NCI-H460 (cell line): ENCODE measurements at places on chromosomes 12 and 14. TPM values are rescaled to one million over a fixed set of nuclear protein-coding genes. Genes with fewer than 3 reads are reported as not detected.

Gene PLXNC1
- 0.02 TPM in 1 of 2 replicates, not detected in the other for total RNA-seq

Gene PAX9
- 9.6 and 9.9 TPM in 2 replicates for total RNA-seq

Gene IL25
- total RNA-seq = not detected in 2 replicates

Gene LMNTD1
- total RNA-seq = 0.15 TPM in 1 of 2 replicates, not detected in the other

GRCh38 chr12:124695861-124696260 lies 128.4 kb upstream of the NCOR2 start:
- no peak for DNase-seq

- no peak for DNase-seq
Measured at GRCh38 chr12:29208060-29208459, 59.0 kb downstream of the FAR2 start.

- DNase-seq = no peak
Measured at GRCh38 chr14:58690801-58691516, 53.2 kb downstream of the DACT1 start.

GRCh38 chr12:122979001-122979907 lies 1.2 kb upstream of the ARL6IP4 start:
- no peak for DNase-seq

DNA sequence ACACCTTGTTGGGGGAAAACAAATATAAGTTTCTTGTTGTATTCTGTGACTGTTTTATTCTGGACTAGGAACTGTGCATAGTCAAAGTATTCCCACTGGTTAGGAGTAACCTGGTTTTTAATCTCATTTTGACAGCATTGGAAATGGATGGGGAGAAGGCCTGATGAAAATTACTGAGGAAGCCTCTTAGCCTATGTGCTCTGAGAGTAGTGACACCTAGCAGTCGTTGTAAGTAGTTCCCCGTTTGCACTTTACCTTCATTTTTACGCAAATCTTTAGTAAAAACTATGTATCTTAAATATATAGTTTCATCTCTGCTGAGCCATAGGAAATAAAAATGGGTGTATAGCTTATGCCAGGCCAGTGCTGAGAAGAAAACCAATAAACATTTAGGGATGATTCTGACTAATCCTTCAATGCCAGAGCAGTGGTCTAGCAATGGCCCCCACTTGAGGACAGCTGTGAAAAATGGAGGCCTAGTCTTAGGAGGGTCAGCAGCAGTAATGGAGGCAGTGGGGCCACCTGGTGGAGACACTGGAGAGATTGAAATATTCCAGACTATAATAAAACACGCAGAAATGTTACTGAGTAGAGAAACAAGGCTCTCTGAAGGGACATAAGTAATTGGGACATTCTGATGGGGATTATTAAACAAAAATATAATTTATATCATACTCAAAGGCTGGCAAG lies 133.2 kb upstream of the NOVA1 start:
- DNase-seq = peak; percentile 30

- DNase-seq = no peak
Measured at GRCh38 chr14:25759256-25759655, 709.3 kb upstream of the STXBP6 start.

- DNase-seq = no peak
Measured at GRCh38 chr12:12741660-12742059, 24.5 kb downstream of the CDKN1B start.

GRCh38 chr12:108816652-108817335 lies 40.6 kb downstream of the SSH1 start:
- no peak for DNase-seq

- DNase-seq = no peak
Measured at GRCh38 chr12:72270246-72270645, 1.9 kb upstream of the TRHDE start.

- no peak for DNase-seq
Measured at GRCh38 chr12:26843311-26843710, 10.3 kb upstream of the ITPR2 start.

GRCh38 chr14:65805113-65805473 lies 392.6 kb downstream of the FUT8 start:
- DNase-seq = no peak

- no peak for DNase-seq
Measured at GRCh38 chr14:56862836-56863235, 52.6 kb upstream of the OTX2 start.

GRCh38 chr14:68937471-68938270 lies 41.4 kb downstream of the ACTN1 start:
- DNase-seq = no peak

DNA sequence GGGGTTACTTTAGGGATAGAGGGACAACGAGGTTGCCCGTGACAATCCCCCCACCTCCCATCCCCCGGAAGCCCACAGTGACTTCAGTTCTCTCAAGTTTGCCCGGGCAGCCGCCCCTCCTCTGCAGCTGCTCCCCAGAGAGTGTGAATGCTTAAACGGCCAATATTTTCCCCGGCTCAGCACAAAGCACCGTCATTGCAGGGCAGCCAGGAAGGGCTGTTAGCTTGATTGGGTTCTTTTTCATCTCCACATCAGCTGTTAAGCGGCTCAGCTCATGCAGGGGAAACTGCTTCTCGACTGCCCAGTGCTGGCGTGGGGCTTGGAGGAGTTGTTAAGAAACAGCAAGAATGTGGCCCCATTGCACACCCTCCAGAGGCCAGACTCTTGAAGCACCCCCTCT lies 120.5 kb upstream of the NCOR2 start:
- no peak for DNase-seq

GRCh38 chr12:123546281-123546680 lies 12.8 kb upstream of the RILPL1 start:
- DNase-seq = no peak

GRCh38 chr12:68020699-68021098 lies 31.5 kb downstream of the IFNG-AS1 start:
- no peak for DNase-seq

GRCh38 chr12:14171106-14171505 lies 189.7 kb upstream of the GRIN2B start:
- DNase-seq = no peak

- no peak for DNase-seq
Measured at GRCh38 chr12:52501490-52501889, 8.4 kb upstream of the KRT6A start.

DNA sequence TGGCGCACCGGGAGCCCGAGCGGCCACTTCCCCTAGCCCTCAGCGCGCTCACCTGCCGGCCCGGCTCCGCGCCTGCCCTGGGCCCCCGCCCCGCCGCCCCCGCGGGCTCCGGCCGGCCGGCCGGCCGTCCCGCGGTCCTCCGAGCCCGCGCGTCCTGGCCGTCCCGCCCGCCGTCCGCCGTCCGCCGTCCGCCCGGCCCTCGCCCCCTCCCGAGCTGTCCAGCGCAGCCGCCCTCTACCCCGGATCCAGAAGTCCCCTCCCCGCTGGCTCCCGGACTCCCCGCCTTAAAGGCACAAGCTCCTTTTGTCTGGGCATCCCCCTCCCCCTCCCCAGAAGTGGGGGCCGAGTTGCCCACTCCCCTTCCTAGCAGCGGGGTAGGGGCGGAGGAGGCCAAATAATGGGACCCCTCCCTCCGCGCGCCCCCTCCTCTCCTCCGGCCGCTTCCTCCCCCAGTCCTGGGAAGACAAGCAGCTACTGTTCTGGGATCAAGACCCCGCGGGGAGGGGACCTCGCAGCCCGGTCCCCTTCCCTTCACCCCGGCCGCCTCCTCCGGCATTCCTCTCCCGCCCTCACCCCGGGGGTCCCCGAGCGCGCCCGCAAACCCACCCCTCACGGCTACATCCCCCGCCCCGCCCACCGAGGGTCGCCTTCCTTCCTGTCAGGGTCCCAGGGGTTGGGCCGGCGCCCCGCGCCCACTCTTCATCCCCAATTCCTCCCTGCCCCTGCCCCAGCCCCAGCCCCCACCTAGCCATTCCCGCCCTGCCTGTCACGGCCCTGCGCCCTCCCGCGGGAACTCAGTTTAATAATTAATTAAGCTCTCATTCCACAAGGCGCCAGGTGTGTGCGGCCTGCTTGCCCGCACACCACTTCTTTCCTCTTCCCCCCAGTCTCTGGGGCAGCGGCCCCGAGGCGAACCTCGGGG lies at the start of gene ADCY6:
ADCY6 (minus strand) TSS at position 236 of the 922 bp plus-strand sequence. CDS start 5,655 bp downstream, outside the sequence.
- peak; percentile 56 for DNase-seq
